ENCODE measurements at places on chromosomes 1 and 21.

DNA sequence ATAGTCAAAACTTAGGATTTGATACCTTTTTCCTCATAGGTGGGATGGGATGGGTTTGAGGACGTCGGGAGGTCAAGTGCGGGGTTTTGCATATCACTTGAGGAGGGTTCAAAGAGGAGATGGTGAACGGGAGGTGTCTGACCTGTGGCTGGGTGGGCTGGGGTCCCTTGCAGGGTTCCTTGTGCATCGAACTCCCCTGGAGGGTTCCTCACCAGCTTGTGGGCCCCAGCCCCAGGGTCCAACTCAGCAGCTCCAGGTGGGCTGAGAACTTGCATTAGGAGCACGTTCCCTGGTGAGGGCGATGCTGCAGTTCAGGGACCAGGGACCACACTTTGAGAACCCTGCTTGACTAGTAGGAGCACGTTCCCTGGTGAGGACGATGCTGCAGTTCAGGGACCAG lies 23.2 kb downstream of the TRPM2 start:
- peak; percentile 23 for DNase-seq

GRCh38 chr1:97727029-97727428 lies 193.8 kb downstream of the DPYD start:
- DNase-seq, result no peak

DNA sequence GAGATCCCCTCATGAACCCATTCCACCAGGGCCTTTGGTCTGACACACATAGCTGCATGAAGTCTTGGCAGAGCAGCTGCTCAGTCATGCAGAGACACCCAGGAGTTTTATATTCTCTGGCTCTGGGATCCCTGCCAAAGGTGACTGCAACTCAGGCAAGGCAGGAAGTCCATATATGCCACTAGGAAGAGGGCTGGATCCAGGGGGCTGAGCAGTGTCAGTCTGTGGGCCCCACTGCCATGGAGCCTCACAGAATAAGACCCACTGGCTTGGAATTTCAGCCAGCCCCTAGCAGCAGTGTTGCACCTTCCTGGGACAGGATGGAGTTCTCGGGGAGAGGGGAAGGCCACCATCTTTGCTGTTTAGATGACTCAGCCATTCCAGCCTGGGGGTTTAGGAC lies 199.7 kb downstream of the TBX15 start:
- DNase-seq, result no peak

DNA sequence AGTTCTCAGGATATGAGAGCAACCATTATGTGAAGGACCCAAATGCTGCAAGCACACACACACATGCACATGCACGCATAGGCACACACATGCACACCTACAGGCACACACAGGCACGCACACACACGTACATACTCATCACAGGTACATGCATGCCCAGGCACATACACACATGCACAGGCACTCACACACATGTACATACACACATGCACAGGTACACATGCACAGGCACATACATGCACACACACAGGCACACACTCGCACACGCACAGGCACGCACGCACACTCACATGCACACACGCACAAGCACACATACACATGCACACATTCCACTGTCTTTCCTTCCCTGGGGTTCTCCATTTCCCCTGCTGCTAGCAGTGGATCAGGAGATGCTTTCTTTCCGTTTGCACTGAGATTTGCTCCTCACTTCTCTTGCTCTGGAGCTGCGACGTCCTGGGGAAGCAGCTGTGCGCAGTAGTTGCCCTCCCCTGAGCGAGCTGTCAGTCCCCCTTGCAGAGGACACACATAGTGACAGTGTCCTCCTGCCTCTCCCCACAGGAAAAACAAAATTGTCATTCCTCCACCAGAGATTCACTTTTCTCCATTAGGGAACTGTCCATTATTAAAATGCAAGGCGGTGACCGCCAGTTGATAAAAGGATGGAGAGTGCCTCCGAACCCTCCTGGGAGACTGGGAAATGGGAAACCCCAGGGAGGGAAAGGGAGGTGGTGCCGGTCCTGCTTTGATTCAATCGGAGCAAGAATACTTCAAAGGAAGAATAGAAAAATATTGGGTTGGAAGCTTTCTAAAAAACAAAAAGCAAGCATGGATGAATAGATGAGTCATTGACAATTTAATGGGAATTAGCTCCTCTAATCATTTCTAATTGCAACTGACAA lies 69.5 kb downstream of the WDR4 start:
- DNase-seq, result no peak

GRCh38 chr1:27568300-27569087 lies 35.5 kb downstream of the AHDC1 start:
- peak; percentile 94 for DNase-seq

DNA sequence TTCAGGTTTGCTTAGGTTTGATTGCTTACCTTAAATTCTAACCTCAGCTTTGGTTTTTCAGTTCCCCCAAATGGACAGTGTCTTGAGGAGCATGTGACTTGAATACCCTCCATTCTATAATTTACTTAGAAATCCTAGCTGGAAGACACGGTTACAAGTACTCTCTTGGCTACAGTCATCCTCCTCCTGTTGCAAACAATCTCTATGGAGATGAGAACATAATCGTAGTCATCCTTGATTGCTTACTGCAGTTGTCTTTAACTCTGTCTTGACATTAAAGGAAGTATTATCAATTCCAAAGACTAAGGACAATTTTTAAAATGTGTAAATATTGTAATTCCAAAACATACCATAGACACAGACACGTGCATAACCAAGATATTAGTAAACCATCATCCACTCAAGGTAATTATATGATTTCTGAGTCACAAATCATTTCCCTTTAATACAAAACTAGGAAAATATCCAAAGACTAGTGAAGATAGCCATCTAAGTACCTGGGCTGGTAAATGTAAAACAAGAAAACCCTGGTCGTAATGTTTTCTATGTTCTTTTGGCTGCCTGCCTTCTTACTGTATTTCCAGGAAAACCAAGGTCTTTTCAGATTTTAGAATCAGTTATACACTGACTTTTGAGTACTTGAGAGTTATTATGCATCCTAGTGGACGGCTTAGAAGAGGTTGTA lies 149.9 kb downstream of the CHRM3 start:
- DNase-seq, result no peak

GRCh38 chr21:17195976-17196375 lies 316.9 kb upstream of the CXADR start:
- no peak for DNase-seq

GRCh38 chr1:247992986-247993385 lies 20.5 kb upstream of the OR2L5 start:
- no peak for DNase-seq

All from activated T-cell treated with anti-CD3 and anti-CD28 coated beads, Interleukin-2, amount 50 U/mL, for 24 hours (primary cell).